ENCODE measurements at places on chromosomes 4 and X. TPM values are rescaled to one million over a fixed set of nuclear protein-coding genes. Genes with fewer than 3 reads are reported as not detected.

The MPP1 gene
- 45.0 TPM for total RNA-seq

The GPRASP1 gene
- total RNA-seq = 1.6 TPM

The SMS gene
- 60.8 TPM for total RNA-seq

GRCh38 chr4:106062452-106062875, 167.2 kb downstream of the NPNT start:
- H3K4me1 ChIP-seq = no peaks in the 10 kb centered on the region
- DNase-seq = no peak
- H3K36me3 ChIP-seq = no peaks in the 10 kb centered on the region
- H3K27me3 ChIP-seq = no peaks in the 10 kb centered on the region
- no peak overlapping the region for H3K27ac ChIP-seq
- H3K4me3 ChIP-seq = no peak overlapping the region

DNA sequence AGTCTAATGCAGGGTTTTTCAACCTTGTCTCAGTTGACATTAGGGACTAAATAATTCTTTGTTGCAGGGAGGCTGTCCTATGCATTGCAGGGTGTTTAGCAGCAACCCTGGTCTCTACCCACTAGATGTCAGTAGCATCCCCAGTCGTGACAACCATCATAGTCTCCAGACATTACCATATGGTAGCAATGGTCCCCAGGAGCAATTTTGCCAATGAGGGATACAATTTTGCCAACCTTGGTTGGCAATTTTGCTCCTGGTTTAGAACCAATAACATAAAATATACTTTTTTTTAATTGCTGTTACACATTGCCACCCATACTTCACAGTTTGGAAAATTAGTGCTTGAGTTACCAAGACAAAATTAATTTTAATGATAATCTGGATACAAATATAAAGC, 6.0 kb downstream of the EREG start:
- no peaks in the 10 kb centered on the region for H3K36me3 ChIP-seq
- peak; percentile 20 for DNase-seq
- no peaks in the 10 kb centered on the region for H3K4me1 ChIP-seq
- H3K27ac ChIP-seq = no peak overlapping the region

- H3K27me3 ChIP-seq = no peaks in the 10 kb centered on the region
- DNase-seq = no peak
- H3K4me3 ChIP-seq = no peak overlapping the region
- H3K4me1 ChIP-seq = no peaks in the 10 kb centered on the region
Measured at GRCh38 chr4:55967376-55967775, 18.6 kb downstream of the CEP135 start.

DNA sequence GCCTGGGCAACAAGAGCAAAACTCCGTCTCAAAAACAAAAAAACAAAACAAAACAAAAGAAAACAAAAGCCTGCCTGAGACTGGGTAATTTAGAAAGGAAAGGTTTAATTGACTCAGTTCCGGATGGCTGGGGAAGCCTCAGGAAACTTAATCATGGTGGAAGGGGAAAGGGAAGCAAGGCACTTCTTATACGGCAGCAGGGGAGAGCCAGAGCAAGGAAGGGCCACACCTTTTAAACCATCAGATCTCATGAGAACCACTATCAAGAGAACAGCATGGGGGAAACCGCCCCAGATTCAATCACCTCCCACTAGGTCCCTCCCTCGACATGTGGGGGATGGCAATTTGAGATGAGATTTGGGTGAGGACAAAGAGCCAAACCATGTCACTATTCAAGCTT, 122.2 kb downstream of the UBE2K start:
- H3K36me3 ChIP-seq = peaks cover 17% of the 10 kb centered on the region
- no peak overlapping the region for H3K4me3 ChIP-seq
- no peaks in the 10 kb centered on the region for H3K27me3 ChIP-seq
- no peak overlapping the region for H3K27ac ChIP-seq
